ENCODE measurements at places on chromosomes 1 and 21.

DNA sequence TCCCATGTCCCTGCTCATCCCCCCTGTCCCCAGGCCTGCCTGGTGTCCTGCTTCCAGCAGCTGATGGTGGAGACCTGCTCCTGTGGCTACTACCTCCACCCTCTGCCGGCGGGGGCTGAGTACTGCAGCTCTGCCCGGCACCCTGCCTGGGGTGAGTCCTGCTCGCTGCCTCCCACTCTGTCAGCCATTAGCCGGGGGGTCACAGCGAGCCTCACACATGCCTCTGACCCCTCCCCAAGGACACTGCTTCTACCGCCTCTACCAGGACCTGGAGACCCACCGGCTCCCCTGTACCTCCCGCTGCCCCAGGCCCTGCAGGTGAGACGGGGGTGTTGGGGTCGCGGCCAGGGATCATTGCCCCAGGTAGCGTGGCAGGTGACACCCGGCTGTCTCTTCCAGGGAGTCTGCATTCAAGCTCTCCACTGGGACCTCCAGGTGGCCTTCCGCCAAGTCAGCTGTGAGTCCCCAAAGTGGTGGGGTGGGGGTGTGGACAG is 10.0 kb downstream of the SCNN1D start:
- H3K36me3 ChIP-seq: peaks cover 8% of the 10 kb centered on the region
- no peak overlapping the region for H3K27ac ChIP-seq
- no peak for DNase-seq
- H3K4me1 ChIP-seq: no peaks in the 10 kb centered on the region
- H3K27me3 ChIP-seq: no peaks in the 10 kb centered on the region

DNA sequence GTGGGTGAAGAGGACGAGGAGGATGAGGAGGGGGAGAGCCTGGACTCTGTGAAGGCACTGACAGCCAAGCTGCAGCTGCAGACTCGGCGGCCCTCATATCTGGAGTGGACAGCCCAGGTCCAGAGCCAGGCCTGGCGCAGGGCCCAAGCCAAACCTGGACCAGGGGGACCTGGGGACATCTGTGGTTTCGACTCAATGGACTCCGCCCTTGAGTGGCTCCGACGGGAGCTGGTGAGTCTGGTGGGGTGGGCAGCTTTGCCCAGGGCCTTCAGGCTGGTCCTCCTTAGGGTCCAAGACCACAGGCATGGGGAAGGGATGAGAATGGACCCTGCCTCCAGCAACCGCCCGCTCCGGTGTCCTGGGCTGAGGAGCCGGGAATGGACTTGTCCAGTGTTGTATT is 430 bp downstream of the FAM167B start:
- H3K36me3 ChIP-seq: no peaks in the 10 kb centered on the region
- peaks cover 23% of the 10 kb centered on the region for H3K4me1 ChIP-seq
- no peak overlapping the region for H3K4me3 ChIP-seq

DNA sequence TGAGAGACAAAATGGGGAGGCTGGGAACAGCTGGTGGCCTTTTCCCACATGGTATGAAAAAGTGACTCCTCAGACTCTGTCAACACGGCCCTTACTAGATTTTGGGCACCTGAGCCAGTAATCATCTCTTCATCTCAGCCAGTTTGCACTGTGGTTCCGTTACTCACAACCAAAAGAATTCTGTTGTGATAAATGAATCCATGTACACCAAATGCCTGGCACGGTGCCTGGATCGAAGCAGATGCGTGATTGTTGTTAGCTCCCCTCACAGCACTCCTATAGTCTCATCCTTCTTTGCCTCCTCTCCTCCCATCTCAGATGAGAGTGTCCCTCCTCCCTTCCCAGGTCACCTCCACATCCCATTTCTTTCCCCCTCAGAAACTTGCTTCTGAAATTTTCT is 57.9 kb upstream of the GJB5 start:
- H3K4me1 ChIP-seq: peaks cover 1% of the 10 kb centered on the region
- H3K4me3 ChIP-seq: no peak overlapping the region
- H3K27ac ChIP-seq: no peak overlapping the region
- no peak for DNase-seq
- H3K36me3 ChIP-seq: no peaks in the 10 kb centered on the region

- no peak overlapping the region for H3K27ac ChIP-seq
- no peak for DNase-seq
- H3K36me3 ChIP-seq: no peaks in the 10 kb centered on the region
- no peak overlapping the region for H3K4me3 ChIP-seq
- peaks cover 10% of the 10 kb centered on the region for H3K4me1 ChIP-seq
Measured at GRCh38 chr21:45465105-45465504, 60.1 kb downstream of the COL18A1 start.

- no peak within 1 kb of the TSS for H3K4me3 ChIP-seq
- H3K27me3 ChIP-seq: peaks cover 65% of the 10 kb centered on the region
- H3K4me1 ChIP-seq: peaks cover 8% of the 10 kb centered on the region
- no peak within 1 kb of the TSS for H3K27ac ChIP-seq
- H3K36me3 ChIP-seq: no peaks in the 10 kb centered on the region
Measured at GRCh38 chr1:115840605-115841460, at the start of gene NHLH2. Gene NHLH2 (minus strand): TSS chr1:115841126. CDS start chr1:115838372, 2,754 bp downstream.

DNA sequence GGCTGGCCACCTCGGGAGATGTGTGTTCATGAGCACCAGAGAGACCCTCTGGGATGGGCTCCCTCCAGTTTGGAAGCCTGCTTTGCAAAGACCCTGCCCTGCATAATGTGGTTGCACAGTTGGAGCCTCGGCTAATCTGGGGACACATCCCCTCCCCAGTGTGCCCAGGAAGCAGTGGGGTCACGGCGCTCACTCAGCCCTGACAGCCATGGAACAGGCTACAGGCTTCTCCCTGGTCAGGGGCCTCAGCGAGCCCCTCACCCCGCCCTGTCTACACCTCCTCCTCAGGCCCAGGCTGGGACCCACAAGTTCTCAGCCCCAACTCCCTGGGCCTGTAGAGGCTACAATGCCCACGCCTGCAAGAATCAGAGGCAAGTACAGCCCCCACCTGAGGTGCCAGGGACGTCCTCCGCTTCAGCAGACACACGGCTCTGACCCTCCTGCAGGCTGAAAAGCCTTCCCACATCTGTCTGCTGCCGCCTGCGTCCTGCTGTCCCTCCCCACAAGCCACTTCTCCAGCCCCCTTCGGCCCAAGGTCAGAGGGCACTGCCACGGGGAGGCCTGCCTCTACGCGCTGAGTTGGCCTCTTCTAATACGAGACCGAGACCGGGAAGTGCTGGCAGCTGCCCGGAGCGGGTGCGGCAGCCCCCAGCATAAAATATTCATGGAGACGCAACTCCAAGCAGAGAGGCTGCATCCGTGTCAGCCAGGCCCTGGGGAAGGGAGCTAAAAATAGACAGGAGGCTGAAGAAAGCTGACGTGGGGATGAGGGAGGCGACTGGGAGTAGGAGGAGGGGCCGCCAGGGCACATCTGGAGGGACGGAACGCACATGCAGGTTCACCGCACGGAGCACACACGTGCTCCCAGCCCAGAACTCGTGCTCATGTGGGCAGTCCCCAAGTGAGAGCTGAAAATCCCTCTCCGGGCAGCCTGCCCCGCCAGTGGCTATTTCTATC is 15.2 kb upstream of the GPR153 start:
- H3K27ac ChIP-seq: peak overlapping the region; percentile 38
- H3K4me3 ChIP-seq: peak overlapping the region; percentile 20
- DNase-seq: no peak

DNA sequence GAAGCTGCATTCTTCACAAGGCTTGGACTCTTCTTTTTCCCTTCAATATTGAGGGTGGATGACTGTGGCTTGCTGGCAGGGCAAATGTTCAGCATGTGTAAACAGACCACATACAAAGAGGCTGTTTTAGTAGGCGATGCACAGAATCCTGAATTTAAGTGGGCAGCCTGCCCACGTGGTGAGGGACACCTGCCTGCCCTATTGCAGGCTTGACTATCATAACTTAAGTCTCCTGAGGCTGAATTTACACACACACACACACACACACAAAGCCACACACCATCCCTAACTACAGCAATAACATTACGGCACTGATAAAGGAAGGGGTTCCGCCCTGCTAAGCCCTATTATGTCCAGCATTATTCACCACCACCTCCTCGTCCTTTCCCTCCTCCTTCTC is 15.9 kb downstream of the SYT2 start:
- no peaks in the 10 kb centered on the region for H3K36me3 ChIP-seq
- no peak for DNase-seq
- H3K4me3 ChIP-seq: no peak overlapping the region
- H3K27me3 ChIP-seq: no peaks in the 10 kb centered on the region
- H3K27ac ChIP-seq: no peak overlapping the region

GRCh38 chr1:981955-982558 is at the start of gene PERM1:
Gene PERM1 (minus strand): TSS chr1:982093. CDS start chr1:981029, 1,064 bp downstream.
- no peak within 1 kb of the TSS for H3K27ac ChIP-seq
- no peaks in the 10 kb centered on the region for H3K4me1 ChIP-seq
- H3K36me3 ChIP-seq: no peaks in the 10 kb centered on the region
- no peak for DNase-seq
- H3K27me3 ChIP-seq: peaks cover 4% of the 10 kb centered on the region
- H3K4me3 ChIP-seq: no peak within 1 kb of the TSS

Data from neuronal stem cell (in vitro differentiated cells).